ENCODE measurements at places on chromosomes 7 and 10.

DNA sequence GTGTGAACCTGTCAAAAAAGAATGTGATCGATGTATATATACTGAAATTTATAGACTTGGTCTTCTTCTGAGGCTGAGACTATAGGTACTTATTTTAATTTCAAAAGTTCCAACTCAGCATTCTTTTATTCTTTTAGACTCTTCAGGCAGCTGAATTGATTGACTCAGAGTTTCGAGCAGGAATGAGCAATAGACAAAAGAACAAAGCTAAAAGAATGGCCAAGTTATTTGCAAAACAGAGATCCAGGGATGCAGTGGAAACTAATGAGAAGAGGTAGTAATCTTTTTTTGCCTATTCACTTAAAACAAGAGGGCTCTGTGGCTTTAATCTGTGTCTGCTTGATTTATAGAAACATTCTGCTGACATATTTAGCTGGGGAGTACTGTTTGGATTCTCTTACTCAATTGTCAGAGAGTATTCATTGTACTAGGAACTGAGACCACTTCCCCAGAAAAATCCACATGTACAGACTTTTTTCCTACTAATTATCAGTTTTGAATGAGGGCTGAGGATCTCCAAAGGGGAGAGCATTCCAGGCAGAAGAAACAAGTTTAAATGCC lies 30.1 kb downstream of the BTAF1 start:
- peaks cover 19% of the 10 kb centered on the region for H3K36me3 ChIP-seq
- no peak for DNase-seq
- H3K4me3 ChIP-seq, result no peak overlapping the region
- no peaks in the 10 kb centered on the region for H3K27me3 ChIP-seq
- no peaks in the 10 kb centered on the region for H3K4me1 ChIP-seq

GRCh38 chr10:114930320-114930719 lies 7.7 kb upstream of the TRUB1 start:
- no peaks in the 10 kb centered on the region for H3K4me1 ChIP-seq
- H3K36me3 ChIP-seq, result no peaks in the 10 kb centered on the region
- no peaks in the 10 kb centered on the region for H3K27me3 ChIP-seq
- no peak overlapping the region for H3K4me3 ChIP-seq

- no peak for DNase-seq
- no peaks in the 10 kb centered on the region for H3K36me3 ChIP-seq
- H3K4me3 ChIP-seq, result no peak overlapping the region
- H3K27me3 ChIP-seq, result no peaks in the 10 kb centered on the region
- no peaks in the 10 kb centered on the region for H3K4me1 ChIP-seq
Measured at GRCh38 chr7:116436305-116436826, 63.2 kb upstream of the CAV2 start.

DNA sequence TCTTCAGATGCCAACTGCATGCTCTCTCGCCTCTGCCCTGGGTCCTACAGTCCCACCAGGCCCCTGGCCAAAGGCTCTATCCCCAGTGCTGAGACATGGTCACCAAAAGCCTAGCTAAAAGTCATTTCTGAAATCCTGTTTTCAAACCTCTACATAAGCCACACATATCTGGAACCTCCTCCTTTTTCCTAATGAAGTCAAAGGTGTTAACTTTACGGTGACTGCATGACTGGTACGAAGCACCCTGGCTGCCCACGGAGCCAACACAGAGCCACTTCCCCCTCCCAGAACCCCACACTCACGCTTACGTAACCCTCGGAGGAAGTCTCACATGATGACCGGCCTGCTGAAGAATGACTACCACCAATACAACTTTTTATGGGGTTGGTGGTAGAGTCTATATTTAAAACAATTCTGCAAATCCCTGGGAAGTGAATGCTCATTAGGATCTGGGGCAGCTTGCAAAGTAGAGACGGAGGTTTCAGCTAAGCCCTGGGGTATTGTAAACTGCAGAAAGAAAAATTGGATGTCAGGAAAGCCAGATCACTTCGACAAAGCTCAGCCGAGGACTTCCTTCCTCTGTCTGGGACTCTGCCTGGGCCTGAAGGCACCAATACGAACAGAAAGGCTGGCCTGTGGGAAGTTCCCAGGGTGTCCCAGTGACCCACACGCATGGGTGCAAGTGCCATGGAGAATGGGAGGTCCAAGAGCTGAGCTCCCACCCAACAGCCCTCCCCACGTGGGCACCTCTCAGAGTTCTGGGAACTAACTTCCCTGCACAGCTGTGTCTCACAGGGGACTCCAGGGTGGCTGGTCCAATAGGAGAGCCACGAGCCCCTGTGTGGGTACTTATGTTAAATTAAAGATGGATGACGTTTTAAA lies 50.7 kb downstream of the PDGFA start:
- H3K27me3 ChIP-seq, result no peaks in the 10 kb centered on the region
- peaks cover 12% of the 10 kb centered on the region for H3K4me1 ChIP-seq
- DNase-seq, result no peak

Measured in naive thymus-derived CD4-positive, alpha-beta T cell (primary cell).